ENCODE measurements at places on chromosomes 5 and 9. TPM values are rescaled to one million over a fixed set of nuclear protein-coding genes. Genes with fewer than 3 reads are reported as not detected.

- peak; percentile 75 for DNase-seq
These were observed 1.3 kb downstream of the CD74 start for GRCh38 chr5:150411245-150411979.

GRCh38 chr5:84791138-84791537 is 406.5 kb upstream of the EDIL3 start:
- no peak for DNase-seq

GRCh38 chr5:132475497-132475882 is 15.1 kb downstream of the IRF1 start:
- no peak for DNase-seq

The RLN2 gene
- total RNA-seq = not detected

DNA sequence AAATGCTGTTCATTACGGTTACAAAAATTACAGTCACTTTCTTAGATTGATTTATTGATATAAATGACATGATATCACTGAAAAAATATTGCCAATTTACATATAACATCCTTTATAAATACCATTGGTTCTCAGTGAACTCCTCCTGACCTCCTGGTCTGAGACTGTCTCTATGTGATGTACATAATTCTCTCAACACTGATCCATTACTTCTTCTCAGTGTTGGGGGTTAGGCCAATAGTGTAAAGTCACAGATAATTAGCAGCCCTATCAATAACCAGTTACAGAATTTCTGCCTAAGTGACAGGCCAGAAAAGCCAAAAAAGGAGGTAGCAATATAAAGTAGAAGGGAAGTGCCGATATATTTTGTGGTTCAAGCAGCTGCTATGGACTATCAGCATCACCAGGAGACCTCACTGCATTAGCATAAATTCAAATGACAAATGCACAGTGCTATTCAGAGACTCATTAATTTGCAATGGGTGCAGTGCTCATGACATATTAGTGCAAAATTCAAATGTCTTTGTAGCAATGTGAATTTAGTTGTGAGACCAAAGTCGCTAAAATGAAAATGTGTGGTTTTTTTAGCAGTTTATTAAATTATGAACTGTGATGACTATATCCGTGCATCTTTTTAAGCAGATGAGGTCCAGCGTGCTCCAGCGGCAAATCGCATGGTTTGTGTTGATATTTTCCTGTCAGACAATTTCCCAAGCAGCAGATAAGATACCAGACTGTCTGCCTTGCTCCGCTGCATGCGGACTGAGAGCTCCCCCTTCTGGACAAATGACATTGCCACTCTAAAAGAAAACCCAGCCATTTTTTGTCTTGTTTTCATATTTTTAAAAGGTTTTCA is 144.6 kb downstream of the CETN3 start:
- peak; percentile 44 for DNase-seq

Data from stomach (tissue), 19 donors.